ENCODE measurements at places on chromosomes 12 and 14. TPM values are rescaled to one million over a fixed set of nuclear protein-coding genes. Genes with fewer than 3 reads are reported as not detected.
A peak's percentile ranks its signal among the peaks of the same experiment; 100 is the strongest.

Gene SLC6A12
- total RNA-seq, result 2.7 TPM

- no peak for DNase-seq
Observed at GRCh38 chr14:106840258-106840657, 1313.9 kb downstream of the TMEM121 start.

GRCh38 chr14:34053666-34054065, 102.8 kb upstream of the EGLN3 start:
- peak; percentile 80 for DNase-seq

GRCh38 chr12:130827432-130827831, 11.6 kb downstream of the STX2 start:
- DNase-seq, result no peak

DNA sequence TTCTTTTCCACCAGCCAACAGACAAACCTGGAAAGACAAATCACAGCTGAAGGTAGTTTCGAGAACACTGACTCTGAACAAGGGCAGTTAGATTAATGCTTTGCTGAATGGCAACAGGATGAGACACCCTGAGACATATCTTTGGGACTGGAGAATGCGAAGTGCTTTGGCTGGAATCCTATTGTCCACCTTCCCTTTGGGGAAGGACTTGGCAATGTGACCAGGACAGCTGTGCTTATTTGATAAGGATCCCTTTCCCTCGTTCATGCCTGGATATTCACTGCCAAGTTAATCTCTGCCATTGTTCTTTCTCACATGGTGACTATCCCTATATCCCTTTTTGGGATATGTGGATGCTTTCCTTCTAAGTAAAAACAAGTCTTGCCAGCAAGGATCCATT, 537.1 kb upstream of the SEL1L start:
- no peak for DNase-seq

DNA sequence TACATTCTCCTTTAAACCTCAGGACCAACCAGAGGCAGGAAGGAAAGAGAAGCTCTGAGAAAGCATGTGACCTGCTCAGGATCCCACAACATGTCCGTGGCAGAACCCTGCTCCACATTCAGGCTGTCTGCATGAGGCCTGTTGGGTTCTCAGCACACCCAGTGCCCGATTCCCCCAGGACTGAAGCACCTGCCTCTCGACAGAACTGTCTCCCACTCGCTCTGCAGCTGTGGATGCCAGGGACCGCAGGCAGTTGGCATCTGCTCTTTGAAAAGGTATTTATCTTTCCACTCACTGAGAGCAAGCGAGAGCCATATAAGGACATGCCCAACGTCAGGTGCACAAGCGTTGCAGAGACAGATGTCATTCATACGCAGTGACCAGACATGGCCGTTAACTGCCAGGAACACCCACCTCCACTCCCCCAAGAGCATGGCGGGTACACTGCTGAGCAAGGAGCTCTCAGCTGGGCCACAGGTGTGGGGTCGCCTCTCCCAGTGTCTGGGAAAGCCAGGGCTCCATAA, 18.9 kb downstream of the PITPNM2 start:
- DNase-seq, result no peak

Gene RFLNA
- total RNA-seq, result not detected

GRCh38 chr14:63632932-63633514, 8.6 kb downstream of the WDR89 start:
- no peak for DNase-seq

Gene VRTN
- not detected for total RNA-seq

- no peak for DNase-seq
Observed at GRCh38 chr12:6635856-6636531, at the start of gene LPAR5. Gene LPAR5 (minus strand): TSS chr12:6635959. CDS start chr12:6621248, 14,711 bp downstream.

GRCh38 chr14:101459551-101459900, 101.8 kb upstream of the DIO3 start:
- DNase-seq, result no peak

GRCh38 chr14:50978529-50978871, 34.2 kb upstream of the PYGL start:
- no peak for DNase-seq

Gene MSRB3
- 166 TPM for total RNA-seq

- no peak for DNase-seq
Observed at GRCh38 chr14:71749613-71750238, 182.5 kb upstream of the RGS6 start.

GRCh38 chr14:34081576-34082136, 130.8 kb upstream of the EGLN3 start:
- DNase-seq, result no peak

Gene SLC48A1
- 20.7 TPM for total RNA-seq

- no peak for DNase-seq
Observed at GRCh38 chr12:82383930-82384552, 25.7 kb downstream of the METTL25 start.

Gene TAC3
- total RNA-seq, result not detected

Gene HELB
- total RNA-seq, result 1.6 TPM

GRCh38 chr12:700016-700415, 36.8 kb upstream of the NINJ2 start:
- DNase-seq, result no peak

GRCh38 chr12:3150931-3151835, 74.0 kb downstream of the TSPAN9 start:
- DNase-seq, result no peak

DNA sequence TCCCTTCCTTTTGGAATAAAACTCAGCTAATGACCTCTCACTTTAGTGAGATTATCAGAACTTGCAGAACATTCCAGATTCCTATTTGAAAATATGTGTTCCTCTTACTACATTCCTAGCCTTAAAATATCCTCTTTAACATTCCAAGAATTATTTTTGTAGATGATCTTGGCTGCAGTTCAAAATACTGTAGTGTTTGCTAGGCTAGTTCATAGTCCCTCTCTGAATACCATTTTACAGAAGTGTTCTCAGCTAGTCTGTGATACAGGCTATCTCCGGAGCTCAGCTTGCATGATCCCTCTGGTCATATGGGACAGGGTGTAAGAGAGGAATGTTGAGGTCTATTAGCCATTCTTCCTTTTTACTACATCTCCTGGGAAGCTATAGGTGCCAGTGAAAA, 17.6 kb upstream of the GPR33 start:
- DNase-seq, result no peak

Gene SLC7A8
- total RNA-seq, result 4.4 TPM

DNA sequence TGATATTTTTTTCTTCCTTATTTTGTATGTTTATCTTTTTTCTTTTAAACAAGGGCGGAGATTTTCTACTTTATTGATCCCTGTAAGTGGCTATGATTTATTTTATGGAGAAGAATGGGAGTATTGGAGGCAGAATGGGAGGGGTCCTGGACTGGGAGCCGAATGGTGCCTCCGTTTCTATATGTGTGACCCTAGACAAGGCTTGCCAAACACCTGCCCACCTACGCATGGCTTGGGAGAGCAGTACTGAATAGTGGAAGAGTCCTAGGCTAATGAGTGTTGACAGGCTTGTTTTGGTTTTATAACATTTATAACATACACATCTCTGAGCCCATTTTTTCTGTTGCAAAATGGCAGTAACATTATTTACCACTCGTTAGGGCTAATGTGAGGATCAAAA, 29.0 kb downstream of the STK38L start:
- no peak for DNase-seq

DNA sequence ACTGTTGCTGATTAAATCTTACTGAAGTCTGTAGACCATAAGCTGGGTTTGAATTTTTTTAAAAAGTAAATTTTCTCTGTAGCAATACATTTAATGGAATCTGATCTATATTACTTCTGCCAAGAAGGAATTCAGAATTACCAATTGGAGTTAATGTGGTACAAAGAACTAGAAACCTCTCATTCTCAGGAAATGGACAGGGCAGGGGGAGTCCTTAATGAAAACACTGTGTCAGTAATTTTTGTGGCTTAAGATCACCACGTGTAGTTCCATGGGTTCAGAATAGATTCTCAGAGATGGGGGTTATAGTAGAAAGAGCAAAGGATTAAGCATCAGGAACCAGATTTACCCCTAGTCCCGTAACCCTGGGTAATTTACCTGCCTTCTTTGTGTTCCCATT, 30.3 kb downstream of the FBXL14 start:
- no peak for DNase-seq

DNA sequence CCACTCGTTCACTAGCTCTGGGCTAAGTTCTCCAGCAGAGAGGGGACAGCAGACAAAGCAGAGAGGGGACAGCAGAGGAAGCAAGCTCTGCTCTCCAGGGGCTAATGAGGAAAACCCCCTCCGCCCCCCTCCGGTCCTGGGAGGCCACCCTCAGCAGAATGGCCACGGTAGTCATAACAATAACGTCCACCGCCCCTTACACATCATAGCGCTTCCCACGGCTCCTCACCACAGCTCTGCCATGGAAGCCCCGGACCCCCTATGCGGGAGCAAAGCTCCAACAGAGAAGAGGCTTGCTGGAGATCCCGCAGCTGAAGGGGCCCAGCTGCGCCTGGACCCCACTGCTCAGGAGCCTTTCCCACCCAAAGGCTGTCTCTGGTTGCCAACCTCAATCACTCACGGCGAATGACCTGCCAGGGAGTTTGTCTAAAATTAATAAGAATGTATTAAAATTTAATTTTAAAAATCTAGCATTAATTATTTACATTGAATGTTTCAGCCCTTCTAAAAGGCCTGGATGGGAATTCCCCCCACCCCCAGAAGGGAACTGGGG, 17.4 kb downstream of the BEGAIN start:
- DNase-seq, result no peak

- no peak for DNase-seq
Observed at GRCh38 chr12:62907078-62907477, 27.9 kb downstream of the PPM1H start.

DNA sequence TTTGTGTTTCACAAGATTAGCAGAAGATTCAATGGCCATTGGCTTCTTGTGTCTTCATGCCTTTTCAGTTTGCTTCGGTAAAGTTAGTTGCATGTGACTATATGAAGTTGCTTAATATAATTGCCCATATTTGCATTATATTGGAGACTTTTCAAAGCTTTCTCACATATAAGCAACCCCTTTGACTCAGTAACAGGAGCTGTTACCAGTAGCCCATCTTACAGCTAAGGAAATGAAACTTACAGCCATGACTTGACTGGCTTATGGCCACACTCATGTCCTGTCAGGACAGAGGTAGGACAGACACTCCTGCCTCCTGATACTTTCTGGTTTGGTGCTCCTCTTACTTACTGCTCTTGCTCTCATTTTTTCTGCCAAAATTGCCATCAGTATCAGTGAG, 1082.1 kb downstream of the BCL11B start:
- no peak for DNase-seq

DNA sequence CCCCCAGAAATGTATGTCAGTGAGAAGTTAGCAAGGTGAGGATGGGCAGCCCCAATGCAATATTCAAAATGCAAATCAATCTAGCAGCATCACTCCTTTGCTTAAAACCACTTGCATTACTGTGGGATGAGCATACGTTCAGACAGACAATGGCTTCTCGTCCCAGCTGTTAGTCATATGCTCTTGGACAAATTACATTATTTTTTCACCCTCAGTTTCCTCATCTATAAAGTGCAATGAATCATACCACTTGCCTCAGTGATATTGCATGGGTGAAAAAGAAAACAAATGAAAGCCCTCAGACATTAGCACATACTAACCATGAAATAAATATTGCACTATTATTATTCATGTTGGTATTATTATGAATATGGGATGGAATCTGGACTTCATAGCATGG, 132.3 kb downstream of the C12orf75 start:
- DNase-seq, result no peak

GRCh38 chr12:42336286-42336685, 10.3 kb downstream of the PPHLN1 start:
- no peak for DNase-seq

DNA sequence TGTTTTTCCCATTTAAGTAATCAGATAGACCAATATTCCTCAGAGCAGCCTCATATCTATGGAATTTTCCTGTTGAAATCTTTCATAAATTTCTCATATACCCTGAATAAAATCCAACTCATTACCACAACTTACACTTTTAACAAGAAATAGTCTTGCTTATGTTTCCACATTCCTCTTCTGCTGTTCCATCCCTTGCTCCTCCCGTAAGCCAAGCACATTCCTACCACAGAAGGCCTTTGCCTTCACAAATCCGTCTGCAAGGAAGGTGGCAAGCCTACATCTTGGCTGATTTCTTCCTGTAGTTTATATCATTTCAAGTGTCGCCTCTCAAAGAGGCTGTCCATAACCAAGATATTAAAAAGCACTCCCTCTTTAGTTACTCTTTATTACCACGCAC, 127.7 kb downstream of the C12orf50 start:
- DNase-seq, result no peak

DNA sequence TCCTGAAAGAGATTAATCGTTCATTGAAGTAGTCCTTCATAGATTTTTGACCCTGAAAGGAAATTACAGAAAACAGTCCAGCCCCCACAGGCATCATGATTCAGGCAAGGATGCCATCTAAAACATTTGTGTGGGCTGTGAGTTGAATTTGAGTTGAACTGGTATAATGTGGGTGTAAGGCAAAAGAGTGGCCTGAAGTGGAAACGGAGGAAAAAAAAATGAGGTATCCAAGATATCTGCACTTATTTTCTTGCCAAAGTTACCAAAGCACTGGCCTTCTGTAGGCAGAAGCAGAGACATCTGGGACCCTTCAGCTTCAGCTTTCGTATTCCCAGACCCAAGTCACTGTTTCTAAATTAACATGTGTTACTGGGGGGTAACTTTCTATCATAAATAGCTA, 105.1 kb upstream of the DIO2 start:
- no peak for DNase-seq

All from cardiac septum (tissue), 1 donor.